GM12878 (cell line): ENCODE measurements at places on chromosomes 7 and 10. TPM values are rescaled to one million over a fixed set of nuclear protein-coding genes. Genes with fewer than 3 reads are reported as not detected.

RHOBTB1 gene
- total RNA-seq, result 0.21 TPM in 1 of 2 replicates, not detected in the other

METTL27 gene
- 0.80 and 1.7 TPM in 2 replicates for total RNA-seq

IFIT1B gene
- total RNA-seq, result not detected in 2 replicates

SLC29A3 gene
- total RNA-seq, result 3.2 and 3.6 TPM in 2 replicates

PALD1 gene
- 20.7 and 20.9 TPM in 2 replicates for total RNA-seq

MSMB gene
- not detected in 2 replicates for total RNA-seq

ARHGEF5 gene
- total RNA-seq, result 15.8 and 17.2 TPM in 2 replicates

CHST3 gene
- 0.13 and 0.15 TPM in 2 replicates for total RNA-seq

TMEM229A gene
- not detected in 2 replicates for total RNA-seq

UCMA gene
- not detected in 2 replicates for total RNA-seq

TLX1 gene
- not detected in 2 replicates for total RNA-seq

MOGAT3 gene
- total RNA-seq, result not detected in 2 replicates

DDX50 gene
- 38.8 and 39.1 TPM in 2 replicates for total RNA-seq

SUMF2 gene
- 102 and 103 TPM in 2 replicates for total RNA-seq

AKR1C4 gene
- not detected in 2 replicates for total RNA-seq

CDC14C gene
- total RNA-seq, result not detected in 2 replicates

SPDYE1 gene
- not detected in 2 replicates for total RNA-seq

TAS2R3 gene
- 0.21 and 0.24 TPM in 2 replicates for total RNA-seq

ARHGEF35 gene
- 8.8 and 9.7 TPM in 2 replicates for total RNA-seq

PRTFDC1 gene
- total RNA-seq, result 6.7 and 7.4 TPM in 2 replicates

ZNF425 gene
- 0.69 and 1.6 TPM in 2 replicates for total RNA-seq

C10orf105 gene
- total RNA-seq, result 0.03 and 0.05 TPM in 2 replicates

CDHR1 gene
- 0.41 and 0.82 TPM in 2 replicates for total RNA-seq

CRPPA gene
- not detected in 2 replicates for total RNA-seq

ZNF783 gene
- total RNA-seq, result 12.9 and 14.4 TPM in 2 replicates

JCAD gene
- total RNA-seq, result 0.13 and 0.28 TPM in 2 replicates

HOXA5 gene
- total RNA-seq, result 0.13 TPM in 1 of 2 replicates, not detected in the other

TMEM213 gene
- total RNA-seq, result not detected in 2 replicates

LIPF gene
- not detected in 2 replicates for total RNA-seq

NEBL gene
- total RNA-seq, result 0.08 and 0.18 TPM in 2 replicates

LRMDA gene
- total RNA-seq, result not detected in 2 replicates

GAD2 gene
- total RNA-seq, result not detected in 2 replicates

FAM221A gene
- total RNA-seq, result 7.3 and 7.5 TPM in 2 replicates

MLLT10 gene
- 32.2 and 36.7 TPM in 2 replicates for total RNA-seq

GDF2 gene
- total RNA-seq, result not detected in 2 replicates

DNA2 gene
- 34.8 and 41.8 TPM in 2 replicates for total RNA-seq

UBTD1 gene
- 1.2 and 1.3 TPM in 2 replicates for total RNA-seq

PRDX3 gene
- total RNA-seq, result 195 TPM in 2 replicates

CAV2 gene
- total RNA-seq, result 1.8 and 2.7 TPM in 2 replicates

MLXIPL gene
- 0.21 and 0.69 TPM in 2 replicates for total RNA-seq

MRLN gene
- total RNA-seq, result not detected in 2 replicates

ZNF853 gene
- 0.11 and 0.13 TPM in 2 replicates for total RNA-seq

PPA1 gene
- 254 and 260 TPM in 2 replicates for total RNA-seq

VAX1 gene
- not detected in 2 replicates for total RNA-seq

RGS10 gene
- total RNA-seq, result 114 and 128 TPM in 2 replicates

CFTR gene
- total RNA-seq, result 0.21 and 0.37 TPM in 2 replicates

HMX2 gene
- total RNA-seq, result 19.8 and 22.0 TPM in 2 replicates

NKX2-3 gene
- total RNA-seq, result not detected in 2 replicates
